ENCODE measurements at places on chromosomes 3 and 15.

DNA sequence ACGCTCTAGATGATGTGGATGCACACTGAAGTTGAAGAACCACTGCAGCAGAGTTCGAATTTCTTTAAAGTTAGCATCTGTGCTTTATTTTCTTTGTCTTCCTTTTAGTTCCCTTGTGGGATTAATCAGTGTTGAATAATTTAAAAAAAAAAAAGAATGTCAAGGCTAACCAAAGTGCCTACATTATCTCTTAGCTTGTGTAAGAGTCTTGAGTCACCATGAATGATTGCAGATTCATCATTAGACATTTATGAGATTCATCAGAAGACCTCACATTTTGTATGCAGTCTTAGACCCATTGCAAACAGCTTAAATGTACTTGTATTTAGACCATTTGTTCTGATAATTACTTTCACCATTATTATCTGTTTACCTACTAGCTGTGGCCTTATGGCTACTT is 182.2 kb downstream of the FNDC3B start:
- peak; percentile 71 for DNase-seq

DNA sequence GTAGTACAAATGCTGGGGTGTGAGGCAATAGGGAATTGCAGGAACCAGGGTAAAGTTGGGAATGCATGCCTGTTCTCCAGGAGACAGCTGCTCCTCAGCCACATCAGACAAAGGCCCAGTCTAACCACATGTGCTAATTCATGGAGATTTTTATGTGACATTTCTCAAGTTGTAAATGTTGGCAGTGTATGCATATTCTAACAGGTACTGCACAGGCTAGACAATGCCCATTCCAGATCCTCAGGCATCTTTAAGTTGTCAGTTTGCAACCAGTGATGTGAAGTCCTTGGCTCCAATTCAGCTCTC is 84.9 kb downstream of the EEFSEC start:
- no peak for DNase-seq

GRCh38 chr15:40991355-40991754 is 38.1 kb downstream of the CHAC1 start:
- no peak for DNase-seq

DNA sequence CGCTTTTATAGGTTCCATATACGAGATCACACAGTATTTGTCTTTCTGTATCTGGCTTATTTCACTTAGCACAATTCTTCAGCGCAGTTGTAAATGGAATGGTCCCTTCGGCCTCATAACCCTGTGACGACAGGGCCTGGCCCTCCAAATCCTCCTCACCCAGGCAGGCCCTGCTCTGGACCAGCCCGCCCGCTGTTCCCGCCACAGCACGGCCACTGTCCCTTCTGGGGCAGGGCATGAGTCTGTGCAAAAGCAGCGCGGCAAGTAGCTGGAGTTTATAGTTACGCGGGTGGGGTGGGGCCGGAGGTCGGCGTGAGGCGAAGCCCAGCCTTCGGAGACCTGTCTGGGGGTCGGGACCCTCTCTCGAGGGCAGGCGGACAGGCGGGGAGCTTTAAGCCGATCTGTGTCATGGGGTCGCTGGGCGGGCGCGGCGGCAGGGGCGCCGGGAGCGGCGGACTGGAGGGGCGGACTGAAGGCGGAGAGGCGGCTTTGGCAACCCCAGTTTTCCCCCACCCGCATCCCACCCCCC is 543 bp downstream of the ARPIN start:
- no peak for DNase-seq

- DNase-seq = no peak
Measured at GRCh38 chr15:86653344-86654197, 573.9 kb downstream of the AGBL1 start.

GRCh38 chr3:195806916-195807231 is 4.9 kb downstream of the MUC4 start:
- no peak for DNase-seq

DNA sequence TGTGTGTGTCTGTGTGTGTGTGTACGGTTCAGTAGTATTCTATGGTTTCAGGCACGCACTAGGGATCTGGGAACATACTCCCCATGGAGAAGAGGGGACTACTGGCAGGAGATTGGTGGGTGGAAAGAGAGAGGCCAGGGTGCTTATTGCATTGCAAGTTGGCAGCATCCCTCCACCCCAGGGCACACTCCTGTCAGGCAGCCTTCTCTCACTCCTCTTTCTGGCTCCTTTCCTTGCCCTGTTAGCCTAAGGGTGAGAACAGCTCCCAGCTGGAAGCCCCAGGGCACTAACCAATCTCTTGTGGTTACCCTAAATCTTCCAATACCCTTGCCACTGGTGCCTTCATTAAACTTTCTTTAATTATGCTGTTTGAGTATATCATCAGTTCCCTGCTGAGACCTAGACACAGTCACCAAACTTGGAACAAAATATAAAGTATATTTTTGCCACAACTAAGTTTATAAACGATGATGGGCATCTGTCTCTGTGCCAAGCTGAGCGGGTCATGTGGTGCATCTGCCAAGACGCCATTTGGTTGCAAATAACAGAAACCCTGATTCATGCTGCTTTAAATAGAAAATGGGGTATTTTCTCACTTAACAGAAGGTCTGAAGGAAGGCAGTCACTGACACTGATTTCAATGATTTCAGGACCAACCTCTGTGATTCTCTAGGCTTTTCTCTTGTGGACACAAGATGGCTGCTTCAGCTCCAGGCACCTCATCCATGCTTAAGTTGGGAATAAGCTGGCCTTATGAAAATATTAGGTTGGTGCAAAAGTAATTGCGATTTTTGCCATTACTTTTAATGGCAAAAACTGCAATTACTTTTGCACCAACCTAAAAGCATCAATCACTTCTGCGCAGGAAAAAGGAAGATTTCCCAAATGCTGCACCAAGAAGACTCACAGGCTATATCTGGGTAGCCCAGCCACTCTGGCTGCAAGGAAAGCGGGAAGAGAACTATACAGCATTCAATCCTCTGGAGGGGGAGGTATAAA is 476.9 kb upstream of the PROK2 start:
- no peak for DNase-seq

DNA sequence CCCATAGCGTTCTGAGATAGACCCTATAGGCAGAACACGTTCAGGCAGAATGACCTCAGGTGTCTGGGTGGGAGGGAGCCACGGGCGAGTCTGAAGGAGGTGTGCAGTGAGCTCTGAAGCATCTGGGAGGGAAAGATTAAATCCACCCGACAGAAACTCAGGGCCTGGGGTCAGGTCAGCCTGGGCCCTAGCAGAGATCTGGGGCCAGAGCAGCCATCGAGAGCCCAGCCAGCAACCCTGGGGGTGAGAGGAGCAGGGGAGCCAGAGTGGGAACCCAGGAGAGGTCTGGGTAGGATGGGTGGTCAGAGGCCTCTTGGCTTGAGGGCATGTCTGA is 22.1 kb downstream of the SNX33 start:
- no peak for DNase-seq

GRCh38 chr3:72816862-72817355 is 31.3 kb downstream of the SHQ1 start:
- no peak for DNase-seq

DNA sequence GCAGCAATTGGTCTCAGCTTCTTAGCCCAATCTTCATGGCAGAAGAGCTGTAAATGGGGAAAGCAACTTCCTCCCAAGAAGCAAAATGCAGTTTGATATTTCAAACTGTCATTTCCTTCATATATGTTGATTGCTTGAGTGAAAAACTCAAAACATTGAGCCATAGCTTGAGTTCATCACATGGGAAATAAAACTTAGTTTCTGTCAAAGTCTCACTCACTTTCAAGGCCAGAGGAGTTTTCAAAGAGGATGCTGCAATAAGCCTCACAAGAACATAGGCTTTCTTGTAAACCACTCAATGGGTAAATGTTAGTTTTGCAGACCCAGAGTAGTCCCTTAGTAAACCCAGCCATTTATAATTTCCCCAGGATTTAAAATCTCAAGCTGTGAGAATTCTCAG is 29.1 kb upstream of the SUCLG2 start:
- DNase-seq = no peak
